NCI-H2171 treated with DMSO at 0.1 percent for 48 hours (cell line): ENCODE measurements at places on chromosomes 6 and 20.

- no peak for DNase-seq
These were observed 50.0 kb downstream of the GFOD1 start for GRCh38 chr6:13437218-13437996.

- no peak for DNase-seq
These were observed 14.5 kb downstream of the L3MBTL3 start for GRCh38 chr6:130032758-130033340.

GRCh38 chr20:52103913-52104545 is 87.5 kb downstream of the ZFP64 start:
- DNase-seq: no peak

GRCh38 chr20:23347791-23348190 is 2.8 kb upstream of the NXT1 start:
- no peak for DNase-seq

- DNase-seq: no peak
These were observed 148.1 kb upstream of the UST start for GRCh38 chr6:148598724-148599123.

DNA sequence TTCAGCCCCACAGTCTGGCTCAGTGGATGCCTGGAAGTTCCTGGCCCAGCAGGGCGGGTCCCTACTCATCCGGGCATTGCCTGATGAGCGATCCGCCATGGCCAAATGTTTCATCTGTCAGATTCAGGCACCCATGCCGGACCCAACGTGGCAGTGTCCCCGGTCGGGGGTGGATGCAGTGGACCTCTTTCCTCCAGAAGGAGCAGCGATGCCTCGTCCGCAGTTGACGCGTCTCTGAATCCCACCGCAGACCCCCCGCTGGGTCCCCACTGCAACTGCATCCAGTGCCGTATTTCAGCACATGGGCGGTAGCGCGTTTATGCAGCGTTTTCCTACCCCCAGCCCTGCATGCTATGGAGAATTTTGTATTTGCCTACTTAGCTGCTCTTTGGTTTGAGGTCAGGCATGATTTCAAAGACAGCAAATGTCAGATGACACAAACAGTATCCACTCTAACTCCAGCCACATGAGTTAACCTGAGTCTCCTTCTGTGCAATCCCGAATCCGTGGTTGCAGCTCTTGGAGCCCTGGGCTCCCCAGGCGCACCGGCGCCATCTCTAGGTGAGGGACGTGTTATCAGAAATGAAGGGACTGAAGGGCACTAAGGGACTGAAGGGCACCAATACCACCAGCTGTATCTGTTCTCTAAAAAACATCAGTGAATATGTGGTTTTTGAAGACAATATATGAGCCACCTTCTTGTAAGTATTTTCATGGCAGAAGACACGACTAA is 72.6 kb upstream of the THBS2 start:
- DNase-seq: no peak

GRCh38 chr6:35669451-35670045 is 19.2 kb downstream of the FKBP5 start:
- no peak for DNase-seq

DNA sequence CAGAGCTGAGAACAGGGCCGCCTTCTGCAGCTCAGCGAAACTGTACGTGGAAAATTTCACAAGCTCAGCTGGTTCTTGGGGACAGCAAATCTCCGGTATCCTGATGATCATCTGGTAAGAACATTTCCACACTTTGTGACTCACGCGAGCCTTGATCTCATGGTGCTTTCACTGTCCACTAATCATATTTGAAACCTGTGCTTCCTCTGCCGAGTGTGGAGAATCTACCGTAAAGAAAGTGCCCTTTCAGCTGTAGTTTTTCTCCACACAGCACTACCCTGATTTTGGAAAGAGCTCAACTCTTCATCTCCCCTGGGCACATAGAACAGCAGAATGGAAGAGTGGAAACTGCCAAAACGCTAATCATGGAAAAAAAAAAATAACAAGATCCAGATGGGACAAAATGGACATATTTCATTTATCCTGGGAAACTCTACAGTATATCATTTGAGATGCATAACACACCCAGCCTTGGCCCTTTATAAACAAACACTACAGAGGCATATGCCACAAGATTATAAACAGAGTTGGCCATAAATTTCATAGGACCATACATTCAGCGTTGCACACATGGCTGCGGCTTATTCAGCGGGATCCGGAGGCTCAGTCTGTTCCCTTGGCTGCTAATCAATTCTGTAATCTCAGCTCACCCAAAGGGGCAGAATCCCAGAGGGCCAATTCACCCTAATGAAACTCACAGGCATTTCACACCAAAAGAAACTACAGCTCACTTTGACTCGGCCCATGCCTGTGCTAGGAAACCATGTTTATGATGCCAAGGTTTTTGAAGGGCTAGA is 434.5 kb downstream of the HDGFL1 start:
- DNase-seq: peak; percentile 99

GRCh38 chr20:276620-277495 is 13.7 kb downstream of the C20orf96 start:
- DNase-seq: no peak

DNA sequence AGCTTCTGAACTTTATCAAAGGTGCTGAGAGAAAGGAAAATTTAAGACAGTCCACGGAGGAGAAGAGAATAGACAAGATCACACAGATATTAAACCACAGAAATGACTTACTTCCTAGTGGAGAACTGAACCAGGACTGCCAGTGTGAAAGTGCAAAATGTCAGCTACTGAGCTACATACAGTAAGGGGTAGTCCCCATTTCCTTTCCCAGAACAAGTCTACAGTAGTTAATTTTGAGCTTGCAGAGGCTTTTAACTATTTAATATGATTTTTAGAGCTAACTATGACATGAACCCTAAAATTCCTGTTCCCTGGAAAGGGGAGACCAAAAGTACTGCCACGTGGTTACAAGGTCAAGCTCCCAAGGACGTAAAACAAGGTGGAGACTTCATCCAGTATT is 45.1 kb downstream of the CEP85L start:
- DNase-seq: no peak

DNA sequence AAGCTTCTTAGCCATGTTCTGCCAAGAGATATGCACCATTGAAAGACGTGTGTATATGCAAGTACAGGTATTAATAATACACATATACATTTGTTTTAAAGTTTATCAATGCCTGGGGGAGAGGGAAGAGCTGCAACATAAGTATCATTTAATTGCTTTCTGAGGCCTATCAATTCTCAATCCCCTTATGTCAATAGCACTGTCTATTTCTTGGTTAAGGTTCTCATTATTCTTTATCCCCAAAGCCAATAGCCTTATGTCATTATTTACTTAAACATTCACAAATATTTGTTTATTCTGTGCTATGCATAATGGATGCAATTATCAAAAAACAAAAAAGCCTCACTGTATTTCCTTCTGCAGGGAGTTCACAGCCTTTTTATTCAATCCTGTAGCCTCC is 350.3 kb upstream of the KCNQ5 start:
- DNase-seq: no peak

GRCh38 chr6:16284472-16284871 is 46.1 kb downstream of the GMPR start:
- DNase-seq: no peak

DNA sequence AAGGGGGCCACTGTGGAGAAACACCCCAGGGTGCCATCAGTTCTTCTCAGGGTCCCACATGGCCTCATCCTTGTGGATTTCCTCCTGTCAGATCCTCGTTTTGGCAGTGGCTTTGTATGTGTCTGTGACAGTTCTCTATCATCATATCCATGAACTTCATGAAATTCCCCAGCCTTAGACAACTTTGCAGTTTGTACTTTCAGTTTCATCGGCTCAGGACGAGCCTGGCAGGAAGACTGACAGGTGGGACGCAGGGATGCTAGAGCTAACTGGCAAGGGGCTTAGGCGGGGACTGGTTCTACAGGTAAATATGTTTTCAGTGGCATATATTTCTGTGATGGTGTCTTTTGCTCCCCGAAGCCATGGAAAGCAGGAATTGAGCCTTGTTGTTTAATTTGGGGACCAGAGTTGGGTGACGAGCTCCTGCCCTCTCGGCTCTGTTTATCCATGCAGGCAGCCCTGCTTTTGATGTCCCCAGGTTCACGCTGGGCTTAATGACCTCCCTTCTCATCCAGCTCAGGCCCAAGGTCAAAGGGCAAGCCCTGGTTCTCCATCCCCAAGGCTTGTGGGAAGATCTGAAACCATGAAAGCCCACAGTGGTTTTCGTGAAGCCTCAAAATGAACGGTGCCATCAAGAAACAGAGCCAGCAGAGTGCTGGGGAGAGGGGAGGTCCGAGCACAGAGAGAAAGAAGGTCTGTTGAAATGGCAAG is 11.2 kb downstream of the SDCBP2 start:
- DNase-seq: no peak

DNA sequence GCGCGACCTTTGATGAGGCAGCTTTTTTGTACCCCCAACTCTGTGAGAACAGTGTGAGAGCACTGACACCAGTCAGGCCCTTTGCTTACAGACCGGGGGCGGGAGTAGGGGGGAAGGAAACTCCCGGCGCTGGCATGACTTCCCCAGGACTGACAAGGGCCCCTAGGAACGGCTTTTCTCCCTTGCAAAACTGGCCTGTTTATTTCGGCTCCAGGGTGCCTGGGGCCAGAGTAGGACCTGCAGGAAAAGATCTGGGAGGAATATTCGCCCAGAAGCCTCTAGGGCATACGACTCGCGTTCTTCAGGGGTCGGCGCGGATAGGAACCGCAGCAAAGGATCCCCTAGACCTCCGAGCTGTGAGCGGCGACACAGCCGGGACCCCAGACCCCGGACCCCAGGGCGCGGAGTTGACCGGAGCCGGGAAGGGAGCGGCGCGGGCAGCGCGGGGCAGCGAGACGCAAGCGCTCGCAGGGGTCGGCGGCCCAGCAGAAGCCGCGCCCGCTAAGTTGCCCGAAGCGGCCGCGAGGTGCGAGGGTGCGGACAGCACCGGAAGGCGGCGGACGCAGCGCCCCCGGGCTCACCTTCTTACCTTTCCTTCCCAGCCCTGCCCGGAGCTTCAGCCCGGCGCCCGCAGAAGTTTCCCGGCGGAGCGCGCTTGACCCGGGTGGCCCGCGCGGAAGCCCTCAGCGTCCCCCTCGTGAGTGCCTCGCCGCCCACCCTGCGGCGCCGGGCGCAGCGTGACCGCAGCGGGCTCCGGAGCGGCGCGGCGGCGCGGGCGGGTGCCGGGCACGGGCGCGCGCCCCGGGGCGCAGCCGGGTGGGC is at the start of gene POPDC3:
Gene POPDC3, minus strand, starts transcription at position 771 of the 822 bp plus-strand sequence. CDS start 18,105 bp downstream, outside the sequence.
- DNase-seq: peak; percentile 44

GRCh38 chr6:142845624-142846458 is 99.1 kb downstream of the HIVEP2 start:
- peak; percentile 48 for DNase-seq

GRCh38 chr6:166351715-166352285 is 9.5 kb upstream of the SFT2D1 start:
- DNase-seq: peak; percentile 2

- DNase-seq: no peak
These were observed 21.8 kb upstream of the MCUR1 start for GRCh38 chr6:13836170-13836569.

GRCh38 chr6:170237999-170238740 is 52.7 kb downstream of the DLL1 start:
- no peak for DNase-seq

DNA sequence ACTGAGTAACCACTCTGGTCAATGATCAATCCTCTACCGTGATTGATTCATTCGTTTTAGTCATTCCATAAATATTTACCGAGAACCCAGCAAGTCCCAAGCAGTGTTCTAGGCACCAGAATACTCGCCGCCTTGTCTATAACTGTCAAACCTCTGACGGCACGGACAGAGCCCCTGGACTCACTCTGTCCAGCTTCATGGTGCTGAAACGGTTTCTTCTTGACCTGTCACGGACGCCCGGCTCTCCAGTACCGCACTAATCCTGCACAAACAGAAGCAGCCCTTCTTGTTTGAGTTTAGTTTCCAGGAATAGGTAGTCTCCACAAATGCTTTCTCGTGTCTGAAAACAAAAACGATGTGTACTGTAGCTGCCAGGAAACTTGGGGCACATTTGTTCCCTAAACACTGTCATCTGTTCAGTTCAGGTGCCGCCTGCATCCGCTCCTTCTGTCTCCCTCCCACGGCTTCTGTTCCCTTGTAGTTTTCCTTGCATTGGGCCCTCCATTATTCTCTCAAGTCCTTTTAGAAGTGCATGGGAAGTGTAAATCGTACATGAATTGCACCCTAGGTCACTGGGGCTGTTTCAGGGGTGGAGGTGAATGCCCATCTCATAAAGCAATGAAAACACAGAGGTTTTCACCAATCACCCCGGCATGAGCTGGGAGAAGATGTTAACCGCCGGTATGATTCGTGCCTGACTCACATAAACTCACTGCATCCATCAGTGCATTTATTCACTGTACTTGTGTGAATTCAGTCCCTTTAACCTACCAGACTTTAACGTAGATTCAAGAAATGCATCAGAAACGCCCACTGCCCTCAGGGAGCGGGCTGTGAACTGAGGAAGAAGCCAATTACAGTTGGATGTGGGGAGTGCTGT is 209.3 kb upstream of the CDH4 start:
- DNase-seq: no peak

- DNase-seq: no peak
These were observed 73.4 kb upstream of the FRMD1 start for GRCh38 chr6:168152306-168152963.

GRCh38 chr6:55827818-55828522 is 47.4 kb downstream of the BMP5 start:
- no peak for DNase-seq

GRCh38 chr20:35092524-35093266 is at the start of gene TRPC4AP:
Gene TRPC4AP, minus strand, starts transcription at chr20:35092807. Its CDS starts 26 bp downstream, at chr20:35092781.
- DNase-seq: peak; percentile 92

- no peak for DNase-seq
These were observed 132.8 kb downstream of the TRIM27 start for GRCh38 chr6:28791002-28791383.

DNA sequence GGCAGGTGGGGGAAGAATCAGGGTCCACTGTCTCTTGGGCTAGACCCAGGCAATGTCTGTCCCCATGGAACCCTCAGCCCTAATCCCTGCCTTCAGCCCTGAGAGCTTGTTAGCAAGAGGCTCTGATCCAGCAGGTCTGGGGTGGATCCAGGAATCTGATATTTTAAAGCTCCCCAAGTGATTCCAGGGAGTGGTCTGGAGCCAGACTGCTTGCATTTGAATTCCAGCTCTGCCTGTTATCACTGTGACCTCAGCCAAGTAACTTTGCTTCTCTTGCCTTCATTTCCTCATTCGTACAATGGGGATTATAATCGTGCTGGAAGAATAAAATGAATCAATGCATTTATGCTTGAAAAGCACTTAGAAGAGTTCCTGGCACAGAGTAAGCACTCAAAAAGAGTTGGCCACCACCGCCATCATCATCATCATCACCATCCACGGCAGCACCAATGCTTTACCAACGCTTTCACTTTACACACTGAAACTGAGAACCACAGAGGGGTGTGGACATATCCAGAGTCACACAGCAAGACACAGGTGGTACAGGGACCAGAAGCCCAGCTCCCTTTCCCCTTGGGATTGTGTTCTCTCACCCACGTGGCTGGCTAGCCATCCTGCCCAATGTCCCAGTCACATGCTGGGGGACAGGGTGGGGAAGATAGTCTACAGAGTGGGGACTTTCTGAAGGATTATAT is 75.7 kb upstream of the RALY start:
- DNase-seq: no peak

- DNase-seq: peak; percentile 85
These were observed 152.1 kb upstream of the RNF24 start for GRCh38 chr20:4167261-4168021.
